AG20443 (cell line): ENCODE measurements at places on chromosomes 2 and 18.

DNA sequence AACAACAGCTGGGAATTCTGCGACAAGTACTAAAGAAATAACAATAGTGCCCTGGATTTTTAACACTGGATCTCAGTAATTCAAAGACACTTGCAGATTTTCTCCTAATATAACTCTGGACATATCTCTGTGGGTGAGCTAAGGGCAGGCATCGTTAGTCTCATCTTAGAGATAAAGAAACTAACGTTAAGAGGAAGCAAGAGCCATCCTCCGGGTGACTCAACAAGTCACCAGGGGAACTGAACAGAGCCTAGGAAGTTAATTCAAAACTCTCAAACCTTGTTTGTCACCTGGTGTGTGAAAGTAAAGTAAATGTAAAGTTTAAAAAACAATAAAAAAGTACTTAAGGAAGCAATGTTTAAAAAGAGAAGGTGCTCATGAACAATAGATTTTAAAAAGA lies 41.6 kb upstream of the NRP2 start:
- no peak for DNase-seq

GRCh38 chr2:180474716-180475115 lies 467.6 kb upstream of the CWC22 start:
- no peak for DNase-seq

- DNase-seq, result peak; percentile 41
These were observed at the start of gene RSAD2 for GRCh38 chr2:6877402-6878304. Gene RSAD2 (plus strand): TSS chr2:6877777. CDS start chr2:6877801, 24 bp downstream.

- DNase-seq, result no peak
These were observed 191.4 kb upstream of the CHAC2 start for GRCh38 chr2:53576166-53576565.

GRCh38 chr2:151363709-151364108 lies 6.3 kb downstream of the TNFAIP6 start:
- peak; percentile 34 for DNase-seq

DNA sequence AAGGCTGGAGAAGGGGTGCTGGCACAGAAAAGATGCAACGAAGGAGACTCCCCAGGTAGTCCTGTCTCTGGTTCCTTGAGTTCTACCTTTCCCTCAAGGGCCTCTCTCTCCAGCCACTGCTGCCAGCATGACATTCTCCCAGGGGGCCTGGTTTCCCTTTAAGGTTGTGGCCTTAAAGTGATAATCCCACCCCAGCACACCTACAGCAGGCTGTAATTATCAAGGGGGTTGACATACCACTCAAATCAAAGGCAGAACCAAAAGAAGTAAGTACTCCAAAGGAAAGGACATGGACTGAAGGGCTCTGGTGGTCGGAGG lies 127.4 kb upstream of the MSH6 start:
- no peak for DNase-seq

DNA sequence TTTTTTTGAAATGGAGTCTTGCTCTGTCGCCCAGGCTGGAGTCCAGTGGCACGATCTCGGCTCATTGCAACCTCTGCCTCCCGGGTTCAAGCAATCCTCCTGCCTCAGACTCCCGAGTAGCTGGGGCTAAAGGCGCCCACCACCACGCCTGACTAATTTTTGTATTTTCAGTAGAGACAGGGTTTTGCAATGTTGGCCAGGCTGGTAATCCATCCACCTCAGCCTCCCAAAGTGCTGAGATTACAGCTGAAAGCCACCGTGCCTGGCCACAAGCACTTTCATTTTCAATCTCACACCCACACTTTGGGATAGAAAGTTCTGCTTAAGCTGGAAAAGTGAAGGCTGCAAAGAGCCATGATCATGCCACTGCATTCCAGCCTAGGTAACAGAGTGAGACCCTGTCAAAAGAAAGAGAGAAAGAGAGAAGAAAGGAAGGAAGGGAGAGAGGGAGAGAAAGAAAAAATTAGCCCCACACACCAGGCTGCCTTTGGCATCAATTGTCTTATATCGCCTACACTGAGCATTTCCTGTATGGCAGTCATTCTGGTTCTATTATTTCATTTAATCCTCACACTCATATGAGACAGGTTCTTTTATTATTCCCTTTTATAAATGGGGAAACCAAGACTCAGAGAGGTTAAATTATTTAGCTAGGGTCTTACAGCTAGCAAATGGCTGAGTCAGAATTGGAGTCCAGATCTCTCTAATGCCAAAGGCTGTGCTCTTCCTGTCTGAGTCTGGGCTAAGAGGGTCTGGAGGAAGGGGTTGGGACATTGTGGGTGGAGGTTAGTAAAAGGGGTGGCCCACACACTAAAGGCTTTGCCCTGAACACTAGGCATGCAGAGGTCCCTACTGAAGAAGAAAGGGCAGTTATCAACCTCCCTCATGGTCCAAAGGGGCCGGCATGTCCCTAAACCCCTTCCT lies 37.9 kb upstream of the PKDCC start:
- no peak for DNase-seq

GRCh38 chr18:51120809-51121596 lies 76.5 kb downstream of the MEX3C start:
- no peak for DNase-seq

- DNase-seq, result no peak
These were observed 15.4 kb downstream of the CAVIN2 start for GRCh38 chr2:191831410-191831994.

GRCh38 chr18:50627594-50628532 lies 68.0 kb downstream of the MAPK4 start:
- no peak for DNase-seq

DNA sequence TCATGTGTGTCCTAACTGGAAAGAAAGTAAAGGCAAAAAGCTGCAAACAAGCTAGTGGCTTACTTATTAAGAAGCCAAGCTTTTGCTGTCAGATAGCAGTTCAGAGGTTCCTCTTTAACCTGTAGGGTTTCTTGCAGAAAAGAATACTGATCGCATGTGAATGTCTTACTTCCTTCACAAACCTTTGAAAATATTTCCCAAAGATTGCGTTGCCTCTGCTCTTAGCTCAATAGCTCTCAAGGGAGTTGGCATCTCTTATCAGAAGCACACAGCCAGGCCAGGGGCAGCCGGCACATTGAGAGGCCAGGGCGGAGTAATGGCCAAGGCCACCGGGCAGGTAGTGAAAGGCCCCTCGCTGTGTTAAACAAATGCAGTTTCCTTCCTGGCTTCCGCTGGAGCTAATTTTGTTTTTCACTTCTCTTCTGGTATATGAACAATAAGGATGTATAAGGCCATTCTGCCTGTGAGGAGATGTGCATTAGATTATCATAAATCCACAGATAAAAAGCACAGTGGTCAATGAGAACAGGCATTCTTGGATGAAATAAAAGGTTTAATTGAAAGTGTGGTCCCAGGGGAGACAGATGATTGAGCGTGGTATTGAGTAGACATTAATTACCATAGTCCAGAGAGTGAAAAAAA lies 542.4 kb upstream of the NRP2 start:
- no peak for DNase-seq

GRCh38 chr18:42011053-42011452 lies 56.0 kb downstream of the PIK3C3 start:
- DNase-seq, result no peak

DNA sequence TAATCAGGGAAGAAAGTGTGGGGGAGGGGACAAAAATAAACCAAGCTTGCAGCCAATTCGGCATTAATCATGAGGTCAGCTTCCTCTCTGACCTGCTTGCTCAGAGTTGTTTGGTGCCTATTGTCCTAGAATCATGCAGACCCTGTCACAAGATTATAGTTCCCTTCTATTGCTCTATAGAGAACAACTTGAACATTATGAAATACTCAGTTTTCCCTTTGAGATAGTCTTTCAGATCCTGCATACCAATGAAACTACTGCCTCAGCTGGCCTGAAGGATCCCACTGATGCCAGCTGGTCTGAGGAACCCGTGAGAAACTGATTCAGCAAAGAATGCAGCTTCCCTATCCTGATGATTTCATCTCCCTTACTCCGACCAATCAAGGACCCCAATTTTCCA lies 955 bp upstream of the BBS5 start:
- DNase-seq, result peak; percentile 14

- peak; percentile 74 for DNase-seq
These were observed 72.5 kb upstream of the SMAD2 start for GRCh38 chr18:48002933-48003365.

- no peak for DNase-seq
These were observed 71.1 kb downstream of the BIRC6 start for GRCh38 chr2:32427672-32428610.

- peak; percentile 56 for DNase-seq
These were observed 494.9 kb downstream of the NYAP2 start for GRCh38 chr2:225894236-225894980.

DNA sequence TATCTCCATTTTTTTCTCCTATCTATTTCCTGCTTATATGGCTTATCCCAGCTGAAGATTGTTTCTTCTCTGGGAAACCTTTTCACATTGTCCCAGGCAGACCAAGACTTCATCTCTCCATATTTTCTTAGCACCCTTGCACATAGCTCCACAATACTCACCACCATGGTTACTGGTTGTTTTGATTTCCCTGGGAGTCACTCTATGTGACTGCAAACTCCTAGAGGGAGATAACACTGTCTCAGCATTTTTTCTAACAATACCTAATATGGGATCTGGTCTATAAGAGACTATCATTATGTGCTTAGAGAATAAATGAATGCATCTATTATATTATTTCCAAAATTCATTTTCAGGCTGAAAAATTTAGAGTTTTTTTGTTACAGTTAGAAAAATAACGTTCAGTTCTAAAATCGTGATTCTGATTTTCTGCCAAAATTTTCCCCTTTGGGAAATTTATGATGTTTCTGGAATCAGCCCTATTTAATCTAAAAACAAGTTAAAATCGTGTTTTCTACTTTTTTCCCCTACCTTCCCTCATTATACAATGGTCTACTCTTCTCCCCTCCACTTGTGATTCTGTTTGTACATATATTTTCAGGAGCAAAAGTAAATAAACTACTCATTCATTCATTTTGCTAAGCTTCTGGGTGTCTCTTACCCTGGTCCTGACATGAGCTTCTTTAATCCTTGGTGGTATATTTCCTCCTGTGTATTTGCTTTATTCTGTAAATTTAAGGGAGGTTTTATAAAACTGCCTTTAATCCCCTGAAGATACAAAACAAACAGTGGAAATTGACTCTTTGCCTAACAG lies 95.4 kb downstream of the HNMT start:
- DNase-seq, result no peak
